ENCODE measurements at places on chromosomes 1 and 21. TPM values are rescaled to one million over a fixed set of nuclear protein-coding genes. Genes with fewer than 3 reads are reported as not detected.

DNA sequence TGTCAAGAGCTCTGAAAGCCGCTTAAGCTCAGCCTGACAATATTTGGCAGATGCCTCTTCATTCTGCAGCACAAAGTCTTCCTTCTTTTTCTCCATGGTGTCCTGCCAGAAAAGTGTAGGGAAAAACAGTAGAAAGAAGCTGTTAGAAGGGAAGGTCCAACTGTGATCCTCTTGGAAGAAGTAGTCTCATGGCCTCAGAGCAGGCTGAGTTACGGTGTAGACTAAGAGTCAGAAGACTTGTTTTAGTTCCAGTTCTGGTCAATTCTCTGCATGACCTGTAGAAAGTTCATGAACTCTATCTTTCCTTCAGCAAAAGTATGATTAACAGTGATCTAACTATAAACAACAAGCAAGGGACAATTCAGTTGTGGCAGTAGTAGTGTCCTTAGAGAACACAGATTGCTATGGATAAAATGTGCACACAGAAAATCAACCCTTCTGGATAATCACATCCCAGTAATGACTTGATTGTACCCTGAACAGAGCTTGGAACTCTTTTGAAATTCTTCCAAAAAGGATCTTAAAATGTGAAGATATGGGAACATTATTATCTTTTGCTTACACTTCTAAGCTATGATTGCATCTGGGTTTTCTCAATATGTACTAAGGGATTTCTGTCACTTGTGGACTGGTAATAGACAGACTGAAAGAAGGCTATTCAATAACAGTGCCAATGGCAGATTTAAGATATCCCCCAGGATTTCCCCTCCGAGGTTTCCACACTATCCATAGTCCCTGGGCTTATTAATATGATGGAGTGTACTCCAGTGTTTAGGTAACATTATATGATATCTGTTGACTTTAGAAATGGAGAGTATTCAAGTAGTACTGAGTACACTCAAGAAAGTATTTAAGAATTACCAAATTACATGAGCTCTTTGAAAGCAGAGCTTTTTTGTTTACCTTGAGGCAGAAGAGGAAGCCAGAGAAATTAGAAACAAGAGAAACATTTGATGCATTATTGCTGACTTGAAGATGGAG is 22.1 kb upstream of the GBP2 start:
- no peaks in the 10 kb centered on the region for H3K36me3 ChIP-seq
- no peak for DNase-seq
- H3K27ac ChIP-seq: no peak overlapping the region
- no peaks in the 10 kb centered on the region for H3K27me3 ChIP-seq
- H3K4me3 ChIP-seq: no peak overlapping the region

DNA sequence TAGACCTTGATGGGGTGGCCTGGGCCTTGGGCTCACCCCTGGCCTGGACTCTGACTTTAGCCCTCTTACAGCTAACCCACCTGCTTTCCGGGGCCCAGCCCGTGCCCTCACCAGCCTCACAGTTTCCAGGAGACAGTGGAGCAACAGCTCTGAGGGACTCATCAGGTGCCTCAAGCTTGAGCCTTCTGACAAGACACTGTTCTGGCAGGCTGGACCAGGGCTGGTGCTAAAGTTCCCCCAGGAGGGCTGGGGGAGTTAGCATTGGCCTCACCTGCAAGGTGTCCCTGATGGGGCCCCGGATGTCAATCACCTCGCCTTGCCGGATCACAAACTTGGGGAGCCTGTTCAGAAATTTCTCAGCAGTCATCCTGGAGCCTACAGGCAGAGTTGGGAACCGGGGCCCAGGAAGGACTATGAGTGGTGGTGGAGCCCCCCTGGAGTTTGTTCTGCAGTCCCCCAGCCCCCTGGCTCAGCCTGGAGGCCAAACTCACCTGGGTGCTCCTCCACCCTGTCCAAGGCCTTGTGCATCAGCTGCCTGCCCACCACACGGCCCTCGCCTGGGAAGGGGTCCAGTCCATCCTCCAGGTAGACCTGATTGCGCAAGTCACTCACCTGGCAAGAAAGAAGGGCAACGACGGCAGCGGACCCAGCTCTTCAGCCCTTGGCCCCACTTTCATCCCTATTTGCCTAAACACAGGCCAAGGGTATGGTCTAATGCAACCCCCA is 4.1 kb downstream of the SH3BGRL3 start:
- no peak overlapping the region for H3K27ac ChIP-seq
- H3K4me3 ChIP-seq: no peak overlapping the region
- peaks cover 13% of the 10 kb centered on the region for H3K4me1 ChIP-seq
- DNase-seq: no peak

DNA sequence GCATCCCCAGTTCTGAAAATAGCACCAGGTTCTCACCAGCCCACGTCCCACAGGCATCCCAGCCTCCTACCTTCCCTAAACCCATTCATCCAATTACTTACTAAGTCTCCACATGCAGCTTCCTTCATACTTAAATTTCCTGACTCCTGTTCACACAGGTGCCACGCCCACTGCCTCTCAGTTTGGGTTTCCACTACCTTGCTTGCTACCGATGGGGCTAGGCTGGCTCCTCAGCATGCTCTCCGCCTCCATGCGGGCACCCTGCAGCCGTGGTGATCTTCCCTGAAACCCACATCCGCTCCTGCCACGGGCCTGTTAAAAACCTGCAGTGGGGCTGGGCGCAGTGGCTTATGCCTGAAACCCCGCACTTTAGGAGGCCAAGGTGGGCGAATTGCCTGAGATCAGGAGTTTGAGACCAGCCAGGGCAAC is 70.4 kb upstream of the ANGPTL1 start:
- H3K36me3 ChIP-seq: no peaks in the 10 kb centered on the region
- H3K4me3 ChIP-seq: no peak overlapping the region
- no peak for DNase-seq
- peaks cover 4% of the 10 kb centered on the region for H3K27me3 ChIP-seq
- no peaks in the 10 kb centered on the region for H3K4me1 ChIP-seq

VAV3 gene
- 9.6 TPM for polyA plus RNA-seq

FCRL4 gene
- not detected for polyA plus RNA-seq

IVL gene
- polyA plus RNA-seq: 0.03 TPM
